ENCODE measurements at places on chromosomes 4 and X. TPM values are rescaled to one million over a fixed set of nuclear protein-coding genes. Genes with fewer than 3 reads are reported as not detected.

The WDR44 gene
- total RNA-seq, result 13.0 TPM

GRCh38 chr4:151940291-151940690, 179.5 kb upstream of the GATB start:
- no peak for DNase-seq

GRCh38 chrX:152637649-152638442, at the start of gene GABRQ:
TSS of gene GABRQ (plus strand) at chrX:152637895. CDS start at chrX:152638203, 308 bp downstream.
- DNase-seq, result peak; percentile 74

GRCh38 chrX:100477467-100477866, 67.4 kb upstream of the PCDH19 start:
- DNase-seq, result no peak

DNA sequence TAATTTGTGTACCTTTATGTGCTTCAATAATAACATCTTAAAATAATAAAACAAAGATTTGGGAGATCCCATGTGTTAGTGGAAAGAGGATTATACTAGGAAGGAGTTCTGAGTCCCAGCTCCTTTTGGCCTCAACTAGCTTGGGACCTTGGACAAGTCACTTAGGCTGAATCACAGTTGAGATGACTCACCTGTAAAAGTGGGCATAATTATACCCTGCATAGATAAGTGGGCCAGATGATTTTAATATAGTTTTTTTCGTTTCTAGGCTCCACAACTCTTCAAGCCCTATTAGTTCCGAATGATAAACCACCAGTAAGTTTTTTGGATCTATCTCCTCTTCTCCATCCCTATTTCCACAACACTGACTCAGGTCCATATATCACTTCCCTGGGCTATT, 131.8 kb downstream of the ENOX2 start:
- peak; percentile 19 for DNase-seq

- DNase-seq, result no peak
Observed at GRCh38 chrX:129679901-129680300, 25.1 kb upstream of the APLN start.
